ENCODE measurements at places on chromosomes 3 and 15.

- DNase-seq, result peak; percentile 34
Measured at GRCh38 chr15:50953302-50953701, 44.8 kb downstream of the AP4E1 start.

DNA sequence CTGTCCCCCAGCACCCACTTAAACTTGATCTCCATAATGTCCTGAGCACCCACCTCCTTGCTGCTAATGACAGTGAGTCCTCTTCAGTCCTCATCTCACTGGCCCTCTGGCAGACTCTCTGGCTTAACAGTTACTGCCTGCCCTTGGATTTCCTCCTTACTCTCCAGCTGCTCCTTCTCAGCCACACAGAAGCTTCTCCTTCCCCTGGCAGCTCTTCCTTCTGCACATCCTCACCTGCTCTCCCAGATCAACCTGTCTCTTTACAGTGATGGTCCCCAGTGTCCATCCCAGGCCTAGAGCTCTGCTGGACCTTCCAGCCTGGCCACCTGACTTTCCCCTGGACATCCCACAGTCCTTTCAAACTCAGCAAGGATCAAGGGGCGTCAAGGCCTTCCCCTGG is 47.4 kb upstream of the SMAD3 start:
- no peak for DNase-seq

GRCh38 chr3:160384639-160385318 is 14.2 kb downstream of the IFT80 start:
- DNase-seq, result no peak

DNA sequence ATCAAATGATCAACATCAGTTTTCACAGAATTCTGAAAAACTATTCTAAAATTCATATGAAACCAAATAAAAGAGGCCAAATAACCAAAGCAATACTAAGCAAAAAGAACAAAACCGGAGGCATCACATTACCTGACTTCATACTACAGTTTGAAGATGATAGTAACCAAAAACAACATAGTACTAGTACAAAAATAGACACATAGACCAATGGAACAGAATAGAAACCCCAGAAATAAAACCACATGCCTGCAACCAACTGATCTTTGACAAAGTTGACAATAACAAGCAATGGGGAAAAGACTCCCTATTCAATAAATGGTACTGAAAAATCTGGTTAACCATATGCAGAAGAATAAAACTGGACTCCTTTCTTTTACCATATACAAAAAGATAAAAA is 75.7 kb upstream of the FXR1 start:
- no peak for DNase-seq

GRCh38 chr3:13879946-13880810 is at the start of gene WNT7A:
TSS of gene WNT7A (minus strand) at chr3:13880071. CDS start at chr3:13879816, 255 bp downstream.
- no peak for DNase-seq

- no peak for DNase-seq
Measured at GRCh38 chr3:177968891-177969290, 567.3 kb upstream of the KCNMB2 start.

DNA sequence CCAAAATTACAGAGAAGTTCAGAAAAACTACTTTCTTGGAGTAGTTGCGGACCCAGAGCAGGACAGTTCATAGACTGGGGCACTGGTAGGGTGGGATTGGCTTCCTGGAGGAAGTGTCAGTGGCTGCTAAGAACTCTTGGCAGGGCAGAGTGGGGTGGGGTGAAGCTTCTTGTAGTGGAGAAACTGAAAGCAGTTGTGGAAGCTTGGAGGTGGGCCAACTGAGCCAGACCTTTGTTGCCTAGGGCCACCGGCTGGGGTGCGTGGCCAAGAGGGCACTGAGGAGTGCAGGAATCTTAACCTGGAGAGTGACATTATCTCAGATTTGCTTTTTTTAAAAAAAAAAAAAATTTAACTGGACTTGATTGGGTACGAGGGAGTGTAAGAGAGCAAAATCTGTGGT is 3.1 kb downstream of the KAT2B start:
- no peak for DNase-seq

GRCh38 chr3:196053487-196053886 is 28.4 kb downstream of the TFRC start:
- DNase-seq, result no peak

GRCh38 chr3:42216931-42217333 is 49.1 kb downstream of the CCK start:
- DNase-seq, result no peak

- no peak for DNase-seq
Measured at GRCh38 chr15:71627604-71628003, 182.8 kb upstream of the NR2E3 start.

GRCh38 chr15:89225588-89225987 is 4.2 kb upstream of the RLBP1 start:
- no peak for DNase-seq

DNA sequence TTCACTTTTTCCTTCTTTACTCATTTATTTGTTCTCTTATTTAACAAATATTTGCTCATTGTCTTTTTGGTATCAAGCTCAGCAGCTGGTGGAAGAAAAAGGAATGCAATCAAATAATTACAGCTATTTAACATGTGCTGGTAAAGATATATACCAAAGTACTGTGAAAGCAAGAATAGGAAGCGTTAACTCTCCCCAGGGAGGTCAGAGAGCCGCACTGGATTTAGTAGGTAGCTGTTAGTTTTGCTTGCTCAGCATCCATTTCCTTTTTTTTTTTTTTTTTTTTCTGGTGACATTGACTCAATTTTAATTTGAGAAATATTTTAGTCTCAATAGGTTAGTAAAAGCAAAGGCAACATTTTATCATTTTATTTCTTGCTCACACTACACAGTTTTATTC is 308.5 kb upstream of the MDFIC2 start:
- DNase-seq, result no peak

DNA sequence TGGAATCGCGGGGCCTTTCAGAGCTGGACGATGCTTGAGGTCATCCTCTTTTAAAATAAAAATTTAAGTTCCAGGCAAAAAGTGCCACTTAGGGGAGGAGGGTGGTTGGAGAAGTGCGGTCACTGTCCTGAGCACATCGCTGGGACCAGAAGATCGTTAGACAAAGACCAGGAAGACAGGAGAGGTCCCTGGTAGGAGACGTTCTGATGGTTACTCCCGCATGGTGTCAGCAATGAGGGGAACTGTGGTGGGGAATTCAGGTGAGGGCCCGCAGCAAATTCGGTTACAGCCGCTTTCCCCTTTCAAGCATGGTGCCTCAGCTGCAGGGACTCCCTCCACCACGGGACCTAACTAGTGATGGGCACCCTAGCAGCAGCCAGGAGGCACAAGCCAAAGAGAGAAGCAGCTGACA is 1.0 kb upstream of the ISY1 start:
- DNase-seq, result no peak

GRCh38 chr15:74307827-74308811 is 59.3 kb downstream of the CYP11A1 start:
- no peak for DNase-seq

DNA sequence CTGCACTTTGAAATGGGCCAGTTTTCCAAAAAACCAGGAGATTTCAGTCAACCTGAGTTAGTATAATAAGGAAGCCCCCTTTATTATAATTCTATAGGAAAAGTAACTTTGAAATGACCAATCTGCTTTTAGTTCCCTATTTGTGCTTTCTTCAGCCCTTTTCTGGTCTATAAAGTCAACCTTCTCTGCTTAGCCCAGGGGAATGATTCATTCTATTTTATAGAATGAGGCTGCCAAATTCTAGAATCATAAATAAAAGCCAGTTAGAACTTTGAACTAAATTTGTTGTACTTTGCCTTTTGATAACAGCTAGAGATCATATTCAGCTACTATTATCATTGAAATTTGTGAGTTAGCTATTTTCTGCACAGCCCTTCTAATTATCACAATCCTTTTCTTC is 24.7 kb downstream of the CIP2A start:
- no peak for DNase-seq

DNA sequence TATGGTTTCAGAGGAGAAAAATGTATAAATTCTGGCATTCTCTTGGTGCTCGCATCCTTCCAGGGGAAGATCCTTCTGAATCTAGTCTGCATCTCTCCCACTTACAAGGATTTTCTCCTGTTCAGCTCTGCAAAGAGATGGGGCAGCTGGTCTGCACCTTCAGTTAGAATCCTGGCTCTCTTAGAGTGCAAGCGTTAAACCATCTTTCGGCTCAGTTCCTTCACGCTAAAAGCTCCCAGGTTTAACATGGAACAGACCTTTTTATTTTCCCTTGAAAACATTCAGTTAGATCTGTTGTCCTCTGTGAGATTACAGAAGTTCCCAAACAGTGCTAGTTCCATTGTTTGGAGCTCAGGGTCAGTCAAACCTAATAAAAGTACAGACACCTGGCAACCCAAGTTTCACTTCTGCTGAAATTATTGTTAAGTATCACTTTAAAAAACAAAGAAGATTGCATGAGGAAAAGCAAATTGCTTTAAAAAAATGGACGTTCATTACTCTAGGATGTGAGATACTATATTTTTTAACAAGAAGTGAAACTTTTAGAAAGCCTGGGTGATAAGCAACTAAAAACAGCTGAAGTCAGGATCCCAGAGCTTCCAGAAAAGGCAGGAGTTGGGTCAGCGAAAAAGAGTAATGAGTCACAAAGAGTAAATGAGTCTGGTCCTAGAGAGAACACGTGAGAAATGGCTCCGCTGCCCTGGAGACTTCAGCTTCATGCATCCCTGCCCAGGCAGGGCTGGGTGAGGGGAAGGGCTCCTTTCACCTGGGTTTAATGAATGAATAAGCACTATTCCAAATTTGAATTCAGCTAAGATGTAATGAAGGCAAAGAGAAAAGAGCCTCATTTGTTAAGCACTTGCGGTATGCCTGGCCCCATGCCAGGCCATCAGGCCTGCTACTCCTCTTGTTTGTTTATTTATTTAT is 63.3 kb downstream of the ABTB1 start:
- DNase-seq, result peak; percentile 44

- no peak for DNase-seq
Measured at GRCh38 chr3:158763421-158763820, 31.2 kb upstream of the RARRES1 start.

Data from AG04450 (cell line).